ENCODE measurements at places on chromosomes 12 and 14.

GRCh38 chr12:52980650-52981423 lies 25.4 kb upstream of the EIF4B start:
- DNase-seq, result peak; percentile 89

DNA sequence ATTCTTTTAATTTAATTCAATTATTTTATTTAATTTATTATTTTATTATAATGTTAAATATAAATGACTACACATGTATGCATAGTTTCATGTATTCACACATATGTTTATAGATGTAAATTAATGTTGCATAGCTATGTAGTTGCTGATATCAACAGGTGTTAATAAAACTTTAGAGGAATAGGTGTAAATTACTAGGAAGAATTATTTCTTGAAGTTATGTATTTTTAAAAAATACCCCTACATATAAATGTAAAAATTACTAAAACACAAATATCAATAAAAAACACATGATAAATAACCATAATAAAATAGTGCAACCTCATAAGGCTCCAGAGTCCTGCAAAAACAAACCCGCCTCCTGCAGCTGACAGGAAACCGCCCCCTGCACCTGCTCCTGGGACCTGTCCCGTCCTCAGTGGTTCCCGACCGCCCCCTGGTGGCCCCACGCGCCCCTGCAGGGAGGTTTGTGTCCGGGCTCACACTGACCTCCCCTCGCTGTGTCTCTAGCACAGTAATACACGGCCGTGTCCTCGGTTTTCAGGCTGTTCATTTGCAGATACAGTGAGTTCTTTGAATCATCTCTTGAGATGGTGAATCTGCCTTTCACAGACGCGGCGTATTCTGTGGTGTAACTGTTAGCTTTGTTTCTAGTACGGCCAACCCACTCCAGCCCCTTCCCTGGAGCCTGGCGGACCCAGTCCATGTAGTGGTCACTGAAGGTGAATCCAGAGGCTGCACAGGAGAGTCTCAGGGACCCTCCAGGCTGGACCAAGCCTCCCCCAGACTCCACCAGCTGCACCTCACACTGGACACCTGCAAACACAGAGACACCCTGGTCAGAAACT lies 1264.0 kb downstream of the TMEM121 start:
- peak; percentile 92 for DNase-seq

DNA sequence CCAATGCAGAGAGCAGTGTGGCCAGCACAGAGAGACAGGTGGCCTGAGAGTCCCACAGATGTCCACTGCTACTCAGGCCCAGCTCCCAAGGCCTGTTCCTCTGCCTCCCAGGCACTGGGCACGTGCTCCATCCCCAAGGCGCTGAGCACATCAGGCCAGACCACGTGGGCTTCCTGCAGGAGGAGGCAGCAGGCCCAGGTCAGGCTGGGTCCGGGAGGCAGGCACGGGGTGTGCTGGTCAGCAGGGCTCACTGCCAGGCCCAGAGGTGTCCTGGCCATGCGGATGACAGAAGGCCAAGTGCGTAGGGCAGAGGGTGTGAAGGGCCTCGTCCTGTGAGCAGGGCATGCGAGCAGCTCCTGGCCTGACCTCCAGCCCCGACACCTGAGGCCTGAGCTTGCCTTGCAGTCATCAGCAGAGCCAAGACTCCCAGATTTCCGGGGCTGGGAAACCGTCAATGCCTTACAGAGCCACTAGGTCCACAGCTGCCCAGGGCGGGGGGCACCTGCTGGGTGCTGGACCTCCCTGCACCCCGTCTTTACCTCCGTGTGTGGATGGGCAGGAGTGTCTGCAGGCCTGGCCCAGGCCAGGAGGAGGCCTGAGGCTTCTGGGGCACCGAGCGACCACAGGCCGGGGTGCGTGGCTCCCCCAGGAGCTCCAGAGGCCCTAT lies 14.9 kb downstream of the TRMT61A start:
- no peak for DNase-seq

- no peak for DNase-seq
These were observed 4.5 kb downstream of the HCAR1 start for GRCh38 chr12:122726080-122726558.

GRCh38 chr12:13197032-13197431 lies 506 bp downstream of the EMP1 start:
- no peak for DNase-seq

DNA sequence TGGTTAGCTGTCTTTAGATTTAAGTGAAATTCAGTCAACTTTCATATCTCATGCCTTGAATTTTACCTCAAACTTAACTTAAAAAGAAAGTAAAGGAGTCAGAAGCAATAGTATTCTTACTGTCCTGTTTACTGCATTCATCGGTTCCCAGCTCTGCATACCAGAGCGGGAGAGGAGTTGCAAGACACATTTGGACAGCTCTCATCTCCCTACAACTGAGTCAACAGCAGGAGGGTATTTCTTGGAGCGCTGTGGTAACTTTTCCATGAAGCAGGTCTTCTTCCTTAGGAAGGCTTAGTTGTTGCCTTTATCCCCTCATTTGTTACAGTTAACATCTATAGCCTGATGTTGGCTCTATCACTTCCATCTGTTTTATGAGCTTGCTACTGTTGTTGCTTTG lies 65.1 kb downstream of the TRMT5 start:
- DNase-seq, result no peak

GRCh38 chr12:101915841-101916240 lies 38.5 kb downstream of the DRAM1 start:
- no peak for DNase-seq

DNA sequence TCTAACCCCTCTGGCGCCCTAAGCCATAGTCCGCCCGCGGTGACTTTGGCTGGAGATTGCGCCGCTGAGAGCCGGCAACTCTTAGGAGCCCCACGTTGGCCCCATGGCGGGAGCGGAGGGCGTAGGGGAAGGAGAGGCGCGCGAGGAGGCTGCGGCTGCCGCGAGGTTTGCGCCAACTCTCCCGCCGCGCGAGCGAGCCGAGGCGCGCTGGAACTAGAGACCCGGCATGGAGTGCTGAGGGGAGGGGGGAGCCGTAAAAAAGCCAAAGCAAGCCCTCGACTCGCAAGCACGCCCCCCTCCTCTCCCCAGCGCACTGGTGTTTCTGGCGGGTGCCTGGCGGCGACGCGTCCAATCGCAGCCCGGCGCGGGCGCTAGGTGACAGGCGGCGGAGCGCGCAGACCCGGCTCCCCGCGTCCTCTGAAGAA lies at the start of gene SYT10:
SYT10 (minus strand) TSS at position 233 of the 425 bp plus-strand sequence. CDS start 297 bp downstream, outside the sequence.
- DNase-seq, result no peak

DNA sequence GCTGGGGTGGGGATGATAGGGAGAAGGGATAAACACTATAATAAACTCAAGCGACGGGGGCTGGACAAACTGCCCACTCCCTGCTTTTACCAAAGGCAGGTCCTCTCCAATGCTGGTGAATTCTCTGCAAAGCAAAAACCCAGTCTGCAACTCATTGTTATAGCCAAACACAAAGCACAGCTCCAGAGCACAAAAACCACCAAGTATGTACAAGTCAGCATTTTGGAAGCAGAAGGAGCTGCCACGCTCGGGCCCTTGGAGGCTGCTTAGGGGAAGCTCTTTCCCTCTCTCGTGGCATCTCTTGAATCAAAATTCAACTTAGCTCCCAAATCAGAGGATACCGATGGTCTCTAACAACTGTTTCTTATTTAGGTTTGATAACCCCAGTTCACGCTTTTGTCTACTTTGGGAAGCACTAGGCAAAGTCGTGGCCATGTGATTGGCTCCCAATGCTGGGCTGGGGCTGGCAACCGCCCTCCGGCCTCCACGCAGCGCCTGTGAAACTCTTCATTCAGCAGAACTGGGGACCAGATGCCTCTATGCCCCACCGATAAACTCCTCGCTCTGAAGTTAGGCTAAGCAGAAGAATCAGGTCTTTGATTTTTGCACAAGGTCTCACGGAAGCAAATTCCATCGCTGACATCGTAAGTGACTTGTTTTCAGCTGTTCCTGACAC lies 158.5 kb upstream of the FOXN3 start:
- DNase-seq, result no peak

DNA sequence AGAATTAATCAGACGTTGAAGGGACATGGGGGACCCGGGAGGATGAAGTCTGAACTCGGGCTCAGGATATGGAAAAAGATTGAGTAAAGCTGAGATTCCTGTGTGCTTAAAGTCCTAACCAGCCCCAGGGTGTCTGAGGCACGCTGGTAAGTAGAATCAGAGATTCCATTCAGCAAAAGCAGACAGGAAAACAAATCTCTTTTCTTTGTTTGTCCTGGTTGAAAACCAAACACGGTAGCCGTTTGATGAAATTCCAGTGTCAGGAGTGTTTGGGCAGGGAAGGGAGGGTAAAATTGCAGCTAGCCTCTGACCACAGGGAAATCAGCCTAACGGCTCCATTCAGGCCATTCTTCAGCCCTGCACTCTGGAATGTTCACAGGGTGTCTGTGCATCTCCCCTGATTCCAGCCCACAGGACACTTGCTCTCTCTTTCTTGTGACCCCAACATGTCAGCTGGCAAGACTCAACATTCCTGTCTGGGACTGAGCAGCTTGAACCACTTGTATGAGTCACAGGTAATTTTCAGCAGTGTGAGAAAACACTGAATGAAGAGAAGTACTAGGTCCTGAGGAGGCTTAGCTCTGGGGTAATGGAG lies 31.0 kb downstream of the NINJ2 start:
- no peak for DNase-seq

DNA sequence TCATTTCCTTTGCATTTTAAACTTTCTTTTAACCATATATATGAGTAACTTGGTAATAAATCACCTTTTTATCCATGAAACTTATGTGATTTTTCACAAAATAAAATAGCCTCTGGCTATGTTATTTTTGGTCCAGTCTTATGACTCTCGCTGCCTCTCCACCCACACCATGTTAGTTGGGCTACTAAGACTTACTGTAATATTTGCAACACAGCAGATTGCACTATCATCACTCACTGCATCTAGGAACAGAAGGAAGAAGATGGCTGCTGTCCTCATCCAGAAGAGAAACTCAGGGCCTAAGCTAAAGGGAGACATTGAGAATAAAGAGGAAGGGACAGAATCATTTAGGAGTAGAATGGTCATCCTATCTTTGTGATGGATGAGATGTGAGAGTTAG lies 12.6 kb upstream of the B4GALNT3 start:
- DNase-seq, result no peak

- no peak for DNase-seq
These were observed 267.9 kb downstream of the TMTC2 start for GRCh38 chr12:82954572-82954971.

- DNase-seq, result no peak
These were observed 479.8 kb upstream of the USP15 start for GRCh38 chr12:61780435-61780834.

- DNase-seq, result no peak
These were observed 19.3 kb downstream of the RFX4 start for GRCh38 chr12:106602076-106602475.

GRCh38 chr14:67882986-67883555 lies 63.5 kb downstream of the RAD51B start:
- DNase-seq, result no peak

DNA sequence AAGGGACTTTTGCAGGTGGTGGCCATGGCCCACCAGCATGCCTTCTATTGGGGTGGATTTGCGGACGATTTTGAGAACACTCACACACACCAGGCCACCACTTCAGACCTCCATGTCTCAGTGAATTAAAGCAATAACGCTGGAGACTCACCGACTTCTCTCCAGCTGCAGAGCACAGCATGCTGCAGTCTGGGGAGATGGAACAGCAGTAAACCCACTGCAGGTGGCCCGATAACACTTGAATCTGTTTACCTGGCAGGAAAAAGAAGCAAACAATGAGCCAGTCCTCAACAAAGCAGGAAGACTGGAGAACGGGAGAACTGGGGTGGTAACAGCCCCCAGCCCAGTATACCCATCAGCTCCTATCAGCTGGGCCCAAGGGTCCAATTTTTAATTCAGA lies 21.6 kb downstream of the RFC5 start:
- no peak for DNase-seq

- no peak for DNase-seq
These were observed 21.0 kb upstream of the MDM2 start for GRCh38 chr12:68786929-68787328.

Measured in activated CD8-positive, alpha-beta memory T cell treated with anti-CD3 and anti-CD28 coated beads for 24 hours (primary cell).